ENCODE measurements at places on chromosomes 5 and 9.

DNA sequence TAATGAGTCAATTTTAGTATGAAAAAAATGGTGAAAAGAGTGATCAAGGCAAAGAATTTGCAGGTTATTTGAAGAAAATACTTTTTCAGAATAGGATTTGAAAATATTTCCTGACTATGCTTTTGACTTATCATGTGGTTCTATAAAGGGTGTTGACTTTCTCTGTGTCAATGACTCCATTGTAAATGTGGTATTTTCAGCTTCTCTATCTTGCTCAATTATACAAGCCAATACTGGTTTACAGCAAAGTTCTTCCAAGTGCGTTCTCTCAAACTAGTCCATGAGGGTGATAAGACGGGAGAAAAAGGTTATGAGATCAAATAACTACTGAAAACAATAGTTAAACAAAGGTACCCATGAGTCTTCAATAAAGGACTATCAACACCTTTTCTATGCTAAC is 21.7 kb downstream of the IL33 start:
- no peak for DNase-seq

GRCh38 chr5:3118340-3118739 is 366.9 kb upstream of the IRX2 start:
- DNase-seq, result no peak

- DNase-seq, result no peak
These were observed 137.5 kb downstream of the CDK5RAP2 start for GRCh38 chr9:120442308-120442995.

DNA sequence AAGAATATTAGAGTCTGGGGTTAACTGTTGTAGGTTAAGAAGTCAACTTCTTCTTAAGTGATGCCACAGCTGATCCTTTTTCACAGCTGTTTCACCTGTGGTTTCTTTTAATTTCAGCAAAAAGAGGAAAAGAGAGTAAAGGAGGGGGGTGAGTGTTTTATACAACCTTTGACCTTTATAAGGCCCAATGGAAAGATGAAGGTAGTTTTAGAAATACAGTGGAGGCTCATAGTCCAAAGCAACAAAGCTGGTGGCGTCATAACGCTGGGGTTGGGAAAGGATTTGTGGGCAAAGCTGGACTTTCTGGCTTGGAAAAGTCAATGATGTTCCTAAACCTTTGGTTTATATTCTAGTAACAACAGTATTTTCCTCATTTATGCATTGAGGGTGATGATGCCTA is 49.5 kb downstream of the RCL1 start:
- DNase-seq, result no peak
